ENCODE measurements at places on chromosomes 5 and 9.

DNA sequence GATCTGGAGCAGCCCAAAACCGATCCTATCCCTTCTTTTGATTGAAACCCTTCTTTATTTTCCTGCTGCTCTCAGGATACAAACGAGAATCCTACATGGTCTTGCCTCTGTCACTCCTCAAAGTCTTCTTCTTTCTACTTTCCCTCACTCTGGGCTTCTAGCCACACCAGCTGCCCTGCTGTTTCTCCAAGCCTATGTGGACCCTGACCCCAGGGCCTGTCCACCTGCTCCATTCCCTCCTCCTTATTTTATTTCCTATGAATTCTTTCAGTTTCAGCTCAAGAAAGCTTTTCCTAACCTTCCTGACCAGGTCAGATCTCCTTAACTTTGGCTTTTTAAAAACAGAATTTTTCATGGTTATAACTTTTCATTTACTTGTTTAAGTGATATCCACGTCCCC lies 141.0 kb downstream of the ARHGAP26 start:
- DNase-seq = no peak

DNA sequence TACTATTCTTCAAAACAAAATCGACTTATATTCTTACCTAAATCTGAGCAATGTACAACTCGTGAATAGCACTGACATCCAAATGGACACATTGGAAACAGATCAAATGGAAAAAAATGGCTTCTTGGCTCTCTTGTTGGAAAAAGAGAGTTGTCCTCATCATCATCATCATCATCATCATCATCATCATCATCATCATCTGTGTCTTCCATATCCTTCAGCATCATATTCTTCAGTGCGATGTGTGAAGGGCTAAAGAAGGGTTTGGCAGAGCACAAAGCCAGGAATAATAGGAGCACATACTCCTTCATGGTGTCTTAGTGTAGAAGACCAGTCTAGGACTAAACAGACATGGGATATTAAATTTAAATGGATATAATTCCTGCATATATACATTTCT lies 7.7 kb downstream of the ASPN start:
- DNase-seq = no peak

GRCh38 chr9:85321561-85321960 lies 420.2 kb downstream of the AGTPBP1 start:
- no peak for DNase-seq

DNA sequence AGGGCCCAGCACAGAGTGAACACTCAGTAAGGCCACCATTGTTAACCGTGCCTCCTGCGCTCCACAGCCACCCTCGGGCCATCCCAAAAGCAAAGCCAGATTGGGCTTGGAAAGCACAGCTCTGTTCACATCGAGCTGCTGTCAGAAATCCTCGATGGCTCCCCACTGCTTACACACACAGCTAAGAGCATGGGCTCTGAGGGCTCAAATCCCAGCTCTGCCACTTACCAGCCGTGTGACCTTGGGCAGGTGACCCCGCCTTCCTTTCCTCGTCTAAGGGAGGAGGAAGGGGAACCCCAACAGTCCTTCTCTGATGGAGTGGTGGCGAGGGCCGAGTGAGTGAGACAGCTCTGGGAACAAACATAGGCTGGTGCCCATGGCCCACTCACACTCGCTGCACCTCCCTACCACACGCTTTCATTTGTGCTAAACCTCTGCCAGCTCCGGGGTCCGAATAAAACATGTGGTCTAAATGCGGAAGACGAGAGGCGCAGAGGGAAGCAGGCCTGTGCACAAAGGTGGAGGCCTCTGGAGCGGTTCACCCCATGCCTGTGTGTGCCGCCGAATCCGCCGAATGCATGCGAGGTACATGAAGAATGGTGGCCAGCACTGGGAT lies 139.3 kb downstream of the PAX5 start:
- DNase-seq = no peak

GRCh38 chr9:94853887-94854286 lies 127.4 kb downstream of the AOPEP start:
- no peak for DNase-seq

DNA sequence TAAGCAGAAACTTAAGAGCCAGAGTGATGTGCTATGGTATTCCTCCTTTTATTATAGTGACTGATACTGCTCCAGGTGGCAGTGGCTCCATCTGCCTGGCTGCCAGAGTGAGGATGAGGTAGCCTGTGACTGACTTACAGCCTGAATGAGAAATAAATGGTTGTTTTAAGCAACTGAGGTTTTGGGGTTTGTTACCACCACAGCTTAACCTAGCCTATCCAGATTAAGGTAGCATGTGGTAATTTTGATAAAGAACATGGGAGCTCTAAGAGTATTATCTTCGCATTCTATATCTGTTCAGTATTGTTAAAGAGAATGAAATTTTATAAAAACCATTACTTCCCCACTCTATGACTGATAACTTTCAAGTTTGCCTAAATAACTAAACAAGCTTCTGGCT lies 39.0 kb downstream of the GOLPH3 start:
- DNase-seq = no peak

GRCh38 chr9:114001410-114001685 lies 76.8 kb downstream of the AMBP start:
- DNase-seq = no peak

DNA sequence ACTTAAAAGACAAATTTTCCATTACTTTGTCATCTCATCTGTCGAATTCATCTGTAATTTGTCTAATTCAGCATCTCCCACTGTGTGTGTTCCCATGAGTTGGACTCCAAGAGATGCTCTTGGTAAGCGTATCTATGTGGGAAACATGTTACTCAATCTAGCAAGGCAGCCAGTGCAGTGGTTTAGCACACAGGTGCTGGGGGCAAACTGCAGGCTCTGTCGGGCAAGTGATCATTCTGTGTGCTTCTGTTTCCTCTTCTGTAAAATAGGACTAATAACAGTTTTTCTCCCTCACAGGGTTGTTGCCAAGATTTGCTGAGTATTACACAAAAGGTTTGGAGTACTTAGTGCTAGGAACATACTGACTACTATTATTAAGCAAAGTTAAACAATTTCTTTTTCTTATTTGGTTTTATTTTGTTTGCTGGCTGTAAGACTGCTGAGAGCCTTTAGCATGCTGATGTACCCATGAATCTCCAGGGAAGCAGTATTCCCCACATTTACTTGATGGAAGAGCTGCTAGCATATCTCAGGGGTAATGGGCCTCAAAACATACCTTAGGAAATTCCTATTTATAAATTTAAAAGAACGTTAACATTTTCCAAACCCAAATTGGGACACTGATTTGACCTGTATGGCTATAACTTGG lies 709 bp upstream of the GAPT start:
- DNase-seq = no peak

- no peak for DNase-seq
Measured at GRCh38 chr5:15799612-15800011, 299.6 kb downstream of the FBXL7 start.

GRCh38 chr5:110104726-110105669 lies 415.3 kb downstream of the MAN2A1 start:
- DNase-seq = no peak

DNA sequence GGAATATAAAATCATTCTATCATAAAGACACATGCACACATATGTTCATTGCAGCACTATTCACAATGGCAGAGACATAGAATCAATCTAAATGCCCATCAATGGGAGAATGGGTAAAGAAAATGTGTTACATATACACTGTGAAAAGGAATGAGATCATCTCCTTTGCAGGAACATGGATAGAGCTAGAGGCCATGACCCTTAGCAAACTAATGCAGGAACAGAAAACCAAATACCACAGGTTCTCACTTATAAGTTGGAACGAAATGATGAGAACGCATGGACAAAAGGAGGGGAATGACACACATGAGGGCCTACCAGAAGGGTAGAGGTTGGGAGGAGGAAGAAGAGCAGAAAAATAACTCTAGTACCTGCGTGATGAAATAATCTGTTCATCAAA lies 21.0 kb upstream of the RANBP6 start:
- no peak for DNase-seq

- peak; percentile 53 for DNase-seq
Measured at GRCh38 chr9:13088720-13089427, 190.6 kb downstream of the MPDZ start.

DNA sequence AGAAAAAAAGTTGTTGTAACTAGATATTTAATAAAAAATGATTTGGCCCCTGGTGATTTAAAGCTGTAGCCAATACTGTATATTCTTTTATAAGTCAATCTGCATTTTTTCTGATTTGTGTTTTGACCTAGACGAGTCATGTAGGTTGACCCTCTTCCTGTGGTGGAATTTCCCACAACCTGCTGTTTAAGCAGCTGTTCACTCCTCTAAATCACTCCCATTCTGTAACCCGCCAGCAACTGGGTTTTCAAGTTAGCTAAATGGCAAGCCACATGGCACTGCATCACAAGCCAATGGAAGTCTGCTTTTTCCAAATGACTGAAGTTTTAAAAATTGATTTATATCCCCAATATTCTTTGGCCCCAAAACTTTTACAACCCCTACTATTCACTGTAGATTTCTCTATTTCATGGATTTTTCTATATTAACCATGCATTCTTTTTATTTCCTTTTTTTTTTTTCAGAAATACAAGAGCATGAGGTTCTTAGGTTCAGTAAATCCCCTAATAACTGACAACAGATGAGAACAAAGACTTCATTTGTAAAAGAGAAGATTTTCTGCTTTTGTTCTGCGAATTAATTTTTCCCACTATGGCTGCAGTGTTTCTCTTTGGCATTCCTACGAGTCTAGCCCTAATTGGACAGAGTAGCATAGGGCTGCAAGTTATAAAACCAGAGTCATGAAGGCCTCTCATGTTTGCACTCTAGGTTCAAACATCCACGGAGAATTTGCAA lies 184.5 kb upstream of the TLE4 start:
- DNase-seq = peak; percentile 58

- no peak for DNase-seq
Measured at GRCh38 chr9:78032730-78033457, 1.3 kb upstream of the GNAQ start.

- DNase-seq = no peak
Measured at GRCh38 chr5:3736926-3737325, 141.3 kb downstream of the IRX1 start.

GRCh38 chr5:75364571-75365280 lies 27.7 kb downstream of the HMGCR start:
- no peak for DNase-seq

GRCh38 chr9:71690063-71690688 lies 78.1 kb downstream of the CEMIP2 start:
- DNase-seq = peak; percentile 42

DNA sequence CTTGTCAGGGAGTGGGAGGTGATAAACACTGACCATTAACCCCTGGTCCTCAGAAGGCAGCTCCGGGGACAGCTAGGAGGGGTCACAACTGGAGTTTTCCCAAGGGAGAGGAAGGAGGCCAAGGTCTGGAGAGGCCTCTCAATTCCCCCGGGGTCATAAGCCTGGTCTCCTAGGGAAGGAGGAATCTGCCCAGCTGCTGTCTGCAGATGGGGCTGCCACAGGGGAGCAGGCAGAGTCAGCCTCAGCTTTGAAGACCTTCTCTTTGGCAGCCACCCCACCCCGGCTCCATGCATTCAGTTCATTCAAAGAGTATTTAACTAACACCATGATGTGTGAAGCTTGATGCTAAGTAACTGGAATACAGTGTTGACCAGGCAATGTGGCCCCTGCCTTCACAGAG lies 74.6 kb upstream of the HSPA9 start:
- DNase-seq = no peak

DNA sequence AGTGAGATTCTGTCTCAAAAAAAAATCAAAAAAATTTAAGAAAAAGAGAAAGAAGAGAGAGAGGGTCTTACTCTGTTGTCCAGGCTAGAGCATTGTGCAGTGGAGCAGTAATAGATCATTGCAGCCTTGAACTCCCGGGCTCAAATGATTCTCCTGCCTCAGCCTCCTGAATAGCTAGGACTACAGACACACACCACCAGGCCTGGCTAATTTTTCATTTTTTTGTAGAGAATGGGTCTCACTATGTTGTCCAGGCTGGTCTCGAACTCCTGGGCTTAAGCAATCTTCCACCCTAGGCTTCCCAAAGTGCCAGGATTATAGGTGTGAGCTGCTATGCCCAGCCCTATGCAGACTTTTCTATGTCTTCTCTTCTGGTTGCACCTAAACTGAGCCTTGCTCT lies 25.0 kb downstream of the RRAGA start:
- no peak for DNase-seq

DNA sequence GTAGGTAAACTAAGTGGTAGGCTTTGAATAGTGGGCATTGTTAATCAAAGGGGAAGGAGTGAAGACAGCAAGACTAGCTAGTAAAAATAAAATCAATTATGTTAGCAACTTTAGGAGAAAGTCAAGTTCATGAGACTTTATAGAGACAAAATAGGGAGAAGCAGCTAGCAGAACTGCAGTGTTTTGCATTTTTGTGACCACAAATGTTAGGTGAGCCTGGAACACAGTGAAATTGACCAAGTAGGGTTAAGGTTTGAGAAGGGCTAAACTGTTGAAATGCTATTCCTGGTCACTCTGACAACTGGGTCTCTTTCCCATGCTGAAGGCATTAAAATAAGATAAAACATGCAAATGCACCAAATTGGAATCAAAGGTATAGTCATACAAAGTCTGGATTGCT lies 13.0 kb downstream of the SEC61B start:
- no peak for DNase-seq

GRCh38 chr9:33661176-33661575 lies 134.2 kb upstream of the PRSS3 start:
- no peak for DNase-seq

- DNase-seq = peak; percentile 68
Measured at GRCh38 chr9:136902259-136902821, 16.0 kb downstream of the TRAF2 start.

DNA sequence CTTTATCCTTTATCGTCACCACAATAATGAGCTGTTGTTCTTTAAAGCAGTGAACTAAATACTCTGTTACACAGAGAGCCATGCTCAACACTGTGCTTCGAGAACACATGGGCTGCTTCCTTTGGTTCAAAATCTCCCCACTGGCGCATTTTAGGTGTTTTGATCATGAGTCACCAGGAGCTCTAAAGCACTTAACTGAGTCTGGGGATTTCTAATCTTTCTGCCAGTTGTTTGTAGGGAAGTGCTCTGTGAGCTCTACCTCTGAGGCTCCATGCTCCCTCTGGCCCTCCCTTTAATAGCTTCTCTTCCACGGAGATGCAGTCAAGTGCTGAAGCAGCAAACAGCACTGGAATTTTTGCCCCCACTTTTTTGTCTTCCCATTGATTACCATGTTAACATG lies 17.0 kb downstream of the ERAP2 start:
- peak; percentile 89 for DNase-seq

DNA sequence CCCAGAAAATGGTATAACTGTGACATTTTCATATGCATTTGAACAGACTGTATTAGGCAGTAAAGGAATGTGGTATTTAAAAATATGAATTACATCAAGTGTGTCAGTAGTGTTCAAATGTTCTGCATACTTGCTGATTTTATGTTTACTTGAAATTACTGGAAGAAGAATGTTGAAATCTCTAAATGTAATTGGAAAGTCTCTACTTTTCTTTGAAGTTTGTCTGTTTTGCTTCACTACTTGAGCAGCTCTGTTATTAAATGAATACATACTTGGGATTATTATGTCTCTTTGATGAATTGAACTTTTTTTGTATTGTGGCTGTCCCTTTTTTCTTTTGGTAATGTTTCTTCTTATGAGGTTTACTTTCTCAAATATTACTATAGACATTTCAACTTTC lies 205.6 kb downstream of the TAF11L14 start:
- no peak for DNase-seq

Measured in EL (cell line).